ENCODE measurements at places on chromosomes 12 and 14.

GRCh38 chr12:62003226-62003625 is 257.0 kb upstream of the USP15 start:
- DNase-seq = no peak

GRCh38 chr14:41607304-41607775 is 664 bp downstream of the LRFN5 start:
- DNase-seq = peak; percentile 20

DNA sequence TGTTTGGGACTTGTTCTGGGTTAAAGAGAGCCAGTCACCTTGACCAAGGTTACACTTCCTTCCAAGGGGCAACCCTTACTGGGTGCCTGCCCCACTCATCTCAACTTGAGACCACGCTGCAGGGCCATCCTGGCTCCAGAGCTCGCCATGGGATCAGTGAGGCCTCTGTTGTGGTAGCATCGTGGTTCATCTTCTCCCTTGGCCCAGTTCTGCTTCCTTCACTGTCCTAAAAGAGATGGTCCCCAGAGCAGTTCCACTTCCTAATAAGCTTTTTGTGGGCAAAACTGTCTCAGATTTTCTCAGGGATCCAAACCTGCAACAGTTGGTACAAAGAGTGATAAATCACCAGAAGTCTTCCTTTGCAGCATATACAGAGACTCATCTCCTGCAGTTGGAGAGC is 165.9 kb upstream of the TMEM260 start:
- DNase-seq = no peak

DNA sequence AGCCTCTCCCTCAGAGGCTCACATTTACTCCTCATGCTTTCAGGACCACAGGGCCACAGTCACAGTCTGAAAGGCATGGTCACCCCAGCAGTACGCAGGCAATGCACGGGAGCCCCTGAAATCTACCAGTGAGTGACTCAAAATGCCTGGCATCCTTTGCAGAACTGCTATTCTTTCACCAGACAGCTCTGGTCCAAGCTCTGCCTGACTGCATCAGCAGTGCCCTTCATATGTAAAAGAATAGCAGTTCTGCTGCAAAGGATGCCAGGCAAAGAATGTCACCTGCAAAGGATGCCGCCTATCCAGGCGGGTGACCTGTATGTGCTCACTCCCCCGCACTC is 38.5 kb downstream of the LGMN start:
- no peak for DNase-seq

DNA sequence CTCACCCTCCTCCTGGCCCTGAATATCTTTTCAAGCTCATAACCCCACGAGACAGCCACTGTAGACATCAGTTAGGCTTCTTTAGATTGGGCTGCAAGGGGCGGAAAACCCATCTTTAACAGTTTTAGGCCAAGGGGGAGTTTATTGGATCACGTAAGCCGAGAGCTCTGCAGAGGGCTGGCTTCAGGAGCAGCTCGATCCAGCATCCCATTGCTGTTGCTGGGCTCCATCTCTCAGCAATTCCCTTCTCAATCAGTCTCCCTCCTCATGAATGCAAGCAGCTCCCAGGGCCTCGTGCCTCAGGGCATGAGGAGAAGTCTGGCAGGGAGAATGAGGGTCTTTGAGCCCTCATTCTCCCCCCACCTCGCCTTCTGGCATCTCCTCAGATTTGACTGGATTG is 59.4 kb downstream of the ADGRD1 start:
- no peak for DNase-seq

DNA sequence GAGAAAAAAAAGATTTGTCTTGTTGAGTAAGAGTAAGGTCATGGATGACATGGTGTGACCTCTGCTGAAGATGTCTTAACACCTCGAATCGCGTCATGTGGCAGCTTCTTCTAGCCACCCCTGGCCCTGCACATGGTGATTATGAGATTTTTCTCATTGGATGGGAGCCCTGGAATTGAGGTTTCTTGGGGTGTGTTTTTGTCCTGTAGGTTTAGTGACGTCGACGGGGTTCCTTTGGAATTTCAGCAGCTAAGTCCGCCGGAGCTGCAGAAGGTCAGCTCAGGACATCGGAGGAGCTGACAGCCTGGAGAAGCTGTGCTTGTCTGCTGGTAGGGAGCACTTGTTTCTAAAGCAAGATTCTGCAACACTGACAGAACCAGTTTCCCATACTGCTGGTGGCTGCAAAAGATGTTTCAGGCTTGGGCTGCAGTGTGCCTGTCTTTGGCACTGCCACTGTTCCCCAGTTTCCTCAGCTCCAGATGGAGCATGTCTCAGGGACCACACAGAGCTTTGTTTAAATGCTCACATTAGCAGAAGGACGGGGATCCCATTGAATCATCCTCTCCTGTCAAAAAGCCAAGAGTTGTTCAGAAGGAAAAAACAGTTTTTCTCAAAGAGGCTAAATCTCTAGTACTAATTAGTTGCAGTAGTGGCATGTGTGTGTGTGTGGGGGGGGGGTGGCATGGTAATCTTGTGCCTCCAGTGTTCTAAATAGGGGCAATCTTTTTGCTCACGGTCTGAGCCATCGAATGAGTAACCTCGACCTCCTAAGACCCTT is 5.2 kb upstream of the FOS start:
- no peak for DNase-seq

GRCh38 chr14:97250931-97251330 is 453.7 kb downstream of the VRK1 start:
- no peak for DNase-seq

DNA sequence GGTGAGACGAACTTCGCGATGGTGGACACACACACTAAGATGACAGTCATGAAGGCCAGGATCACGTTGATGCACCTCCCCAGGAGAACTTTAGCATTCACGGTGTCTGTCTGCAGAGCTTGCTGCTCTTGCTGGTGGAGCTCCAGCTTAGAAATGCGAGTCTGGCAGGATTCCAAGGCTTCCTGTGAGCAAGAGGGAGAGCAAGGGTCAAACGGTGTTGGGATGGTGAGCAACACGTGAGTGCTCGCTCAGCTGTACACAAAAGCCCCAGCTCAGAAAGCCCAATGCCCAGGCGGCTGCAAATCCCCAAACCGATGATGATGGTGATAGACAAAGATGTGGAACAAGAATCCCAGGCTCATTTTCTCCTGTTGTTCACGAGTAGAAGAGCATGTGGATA is 78.8 kb downstream of the TMCC3 start:
- peak; percentile 82 for DNase-seq

DNA sequence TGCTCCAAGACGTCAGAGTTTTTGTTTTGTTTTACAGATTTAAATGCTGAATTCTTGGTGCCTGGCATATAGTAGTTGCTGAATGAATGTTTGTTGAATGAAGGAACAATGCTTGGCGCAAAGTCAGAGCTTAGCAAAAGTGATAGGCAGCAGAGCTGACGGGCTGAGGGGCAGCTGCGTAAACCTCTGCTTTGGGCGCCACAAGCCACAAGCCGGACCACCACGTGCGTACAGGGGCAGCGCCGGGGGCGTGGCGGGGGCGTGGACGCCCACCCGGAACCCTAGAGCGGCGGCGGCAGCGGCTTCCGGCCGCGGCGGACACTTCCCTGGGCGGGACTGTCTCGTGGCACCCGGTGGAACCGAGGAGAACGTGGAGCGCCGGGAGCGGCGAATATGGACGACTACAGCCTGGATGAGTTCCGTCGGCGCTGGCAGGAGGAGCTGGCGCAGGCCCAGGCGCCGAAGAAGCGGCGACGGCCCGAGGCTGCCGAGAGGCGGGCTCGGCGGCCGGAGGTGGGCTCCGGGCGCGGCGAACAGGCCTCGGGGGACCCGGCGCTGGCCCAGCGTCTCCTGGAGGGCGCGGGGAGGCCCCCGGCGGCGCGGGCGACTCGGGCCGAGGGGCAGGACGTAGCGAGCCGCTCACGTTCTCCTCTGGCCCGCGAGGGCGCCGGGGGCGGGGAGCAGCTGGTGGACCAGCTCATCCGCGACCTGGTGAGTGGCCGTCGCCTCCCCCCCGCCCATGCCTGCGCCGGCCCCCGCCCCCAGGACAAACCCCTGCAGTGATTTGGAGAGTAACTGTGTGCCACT is at the start of gene FBXW8:
TSS of gene FBXW8 (plus strand) at position 306 of the 807 bp plus-strand sequence. CDS start at position 394, 88 bp downstream.
- peak; percentile 64 for DNase-seq

GRCh38 chr14:88802596-88802995 is 9.8 kb upstream of the EML5 start:
- DNase-seq = no peak

DNA sequence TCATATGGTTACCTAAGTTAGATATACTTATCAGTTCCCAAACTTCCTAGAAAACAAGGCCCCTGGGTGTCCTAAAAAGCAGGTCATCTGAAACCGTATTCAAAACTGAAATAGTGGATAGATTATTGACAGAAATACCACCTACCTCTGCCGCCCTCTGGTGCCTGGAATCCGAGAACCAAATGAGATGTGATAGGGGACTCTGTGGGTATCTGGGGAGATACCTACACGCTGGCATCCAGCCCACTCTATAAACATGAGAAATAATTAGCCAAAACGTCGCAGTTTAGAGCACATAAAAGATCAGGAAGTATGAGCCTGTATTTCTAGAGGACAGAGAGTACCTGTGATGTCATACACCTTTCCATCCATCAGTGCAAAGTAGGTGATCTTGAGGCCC is 4.4 kb downstream of the ORMDL2 start:
- DNase-seq = no peak

DNA sequence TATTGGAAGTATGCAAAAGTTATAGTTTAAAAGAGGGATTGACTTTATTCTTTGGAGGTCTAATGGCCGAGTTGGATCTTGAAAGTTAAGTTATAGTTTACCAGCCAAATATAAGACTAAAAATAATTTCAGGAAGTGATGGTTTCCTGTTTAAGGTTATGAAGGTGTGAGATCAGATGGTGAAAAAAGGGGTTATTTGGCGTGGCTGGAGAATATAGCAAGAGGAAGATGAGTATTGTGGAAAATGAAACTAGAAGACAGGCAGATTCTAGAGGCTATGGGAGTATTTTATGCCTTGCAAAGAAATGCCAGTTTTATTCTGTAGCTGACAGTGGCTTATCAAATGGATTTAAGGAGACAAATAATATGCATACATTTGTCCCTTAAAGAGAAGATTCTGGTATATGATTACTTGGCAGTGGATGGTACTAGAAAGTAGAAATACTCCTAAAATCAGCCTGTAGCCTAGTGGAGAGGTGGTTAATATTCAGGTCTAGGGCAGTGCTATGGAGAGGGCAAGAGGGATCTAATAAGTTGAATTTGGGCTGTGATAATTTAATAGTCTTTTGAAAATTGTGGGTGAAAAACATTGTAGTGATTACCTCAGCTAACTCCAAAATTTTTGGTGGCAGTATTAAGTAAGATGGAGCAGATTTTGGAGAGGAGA is 1091.8 kb upstream of the ATXN7L3B start:
- no peak for DNase-seq

DNA sequence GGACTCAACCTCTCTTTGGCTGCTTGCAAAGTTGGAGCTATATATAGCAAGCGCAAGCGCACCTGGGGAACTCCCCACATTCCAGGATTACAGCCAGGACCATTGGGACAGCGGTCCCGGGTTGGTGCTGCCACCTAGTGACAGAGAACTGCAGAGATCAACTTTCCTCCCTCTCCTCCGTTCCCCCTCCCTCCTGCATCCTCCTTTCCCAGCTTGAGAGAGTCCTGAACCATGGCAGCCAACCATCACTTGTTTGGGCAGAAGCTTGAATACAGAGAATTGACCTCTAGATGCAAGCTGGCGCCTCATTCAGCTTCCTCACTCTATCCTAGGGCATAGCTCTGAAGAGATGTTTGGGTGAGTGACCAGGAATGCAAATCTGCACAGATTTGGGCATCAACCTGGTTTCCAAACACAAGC is 17.4 kb upstream of the FLVCR2 start:
- peak; percentile 82 for DNase-seq

GRCh38 chr14:45095143-45095542 is 11.2 kb downstream of the PRPF39 start:
- DNase-seq = no peak

DNA sequence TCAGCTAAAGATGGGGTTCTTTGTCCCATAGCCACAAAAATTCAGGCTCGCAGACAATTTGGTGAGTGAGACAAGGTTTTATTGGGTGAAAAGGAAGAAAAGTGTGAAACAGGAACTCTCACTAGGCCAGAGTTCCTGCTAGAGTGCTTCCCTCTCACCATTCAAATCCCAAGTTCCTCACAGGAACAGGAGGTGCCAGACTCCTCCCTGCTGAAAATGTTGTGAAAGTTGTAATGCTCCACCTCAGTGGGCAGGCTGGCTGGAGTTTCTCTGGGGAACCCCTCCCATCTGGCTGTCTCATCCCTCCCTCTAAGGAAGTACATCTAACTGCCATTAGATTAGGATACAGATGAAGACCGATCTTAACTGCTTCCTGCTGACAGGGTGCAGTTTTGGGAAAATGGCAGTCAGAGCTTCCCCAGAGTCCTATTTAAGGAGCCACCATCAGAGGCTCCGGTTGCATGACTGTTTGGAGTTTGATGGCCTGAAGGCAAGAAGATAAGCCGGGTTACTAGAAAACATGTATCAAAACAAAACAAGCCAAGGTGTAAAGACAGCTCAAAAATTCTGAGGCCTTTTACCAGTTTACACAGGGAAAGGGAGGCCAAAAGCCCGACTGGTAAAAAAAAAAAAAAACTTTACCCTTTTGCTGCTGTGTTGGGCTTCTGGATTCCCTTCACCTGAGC is 127.6 kb downstream of the FSCB start:
- DNase-seq = no peak

GRCh38 chr12:21509768-21510167 is 8.2 kb downstream of the GOLT1B start:
- DNase-seq = no peak

DNA sequence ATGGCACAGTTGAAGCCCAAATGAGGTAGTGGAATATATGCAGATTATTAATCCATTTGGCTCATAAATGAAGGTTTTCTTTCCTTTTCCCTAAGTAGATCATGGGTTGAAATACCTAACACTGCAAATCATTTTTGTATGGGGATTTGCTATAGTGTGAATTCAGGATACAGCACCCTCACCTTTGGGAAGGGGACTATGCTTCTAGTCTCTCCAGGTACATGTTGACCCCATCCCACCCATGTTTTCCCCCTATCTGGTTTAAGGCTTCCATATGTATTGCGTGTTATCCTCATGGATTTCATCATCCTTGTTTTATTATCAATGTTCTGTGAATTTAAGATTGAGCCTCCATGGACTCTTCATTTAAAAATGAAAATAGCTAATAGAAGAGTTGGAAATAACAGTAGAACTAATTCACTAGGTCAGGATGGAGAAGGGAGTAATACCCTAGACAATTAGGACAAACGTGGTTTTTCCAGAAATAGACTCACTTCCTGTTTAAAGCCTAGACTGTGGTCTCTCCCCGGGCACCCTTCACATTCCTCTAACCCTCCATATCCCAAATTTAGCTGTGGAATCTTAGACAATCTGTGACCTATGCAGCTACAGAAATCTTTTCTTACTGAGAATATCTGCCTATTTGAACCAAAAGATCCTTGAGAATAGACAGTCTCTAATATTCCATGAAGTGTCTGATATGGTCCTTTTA is 56.5 kb downstream of the DAD1 start:
- no peak for DNase-seq

All from HuH-7.5 (cell line).